Osteoblast (primary cell): ENCODE measurements at places on chromosomes 3 and 15.

DNA sequence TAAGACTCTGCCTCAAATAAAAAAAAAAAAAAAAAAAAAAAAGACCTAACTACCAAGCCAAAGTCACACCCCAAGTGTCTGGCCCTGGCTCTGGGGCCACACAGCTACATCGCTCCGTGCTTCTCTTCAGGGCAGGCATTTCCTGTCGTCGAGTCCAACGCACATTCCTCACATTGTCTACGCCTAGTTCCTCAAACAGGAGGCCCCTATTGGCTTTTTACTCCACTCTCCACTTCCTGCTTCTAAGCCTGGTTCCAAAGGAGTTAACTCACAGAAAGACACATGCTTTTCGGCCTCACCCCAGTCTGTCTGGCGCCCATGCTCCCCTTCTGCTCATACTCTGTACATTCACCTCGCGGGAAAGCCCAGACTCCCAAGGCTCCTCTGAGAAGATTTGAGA, 28.8 kb downstream of the KNG1 start:
- DNase-seq = no peak

DNA sequence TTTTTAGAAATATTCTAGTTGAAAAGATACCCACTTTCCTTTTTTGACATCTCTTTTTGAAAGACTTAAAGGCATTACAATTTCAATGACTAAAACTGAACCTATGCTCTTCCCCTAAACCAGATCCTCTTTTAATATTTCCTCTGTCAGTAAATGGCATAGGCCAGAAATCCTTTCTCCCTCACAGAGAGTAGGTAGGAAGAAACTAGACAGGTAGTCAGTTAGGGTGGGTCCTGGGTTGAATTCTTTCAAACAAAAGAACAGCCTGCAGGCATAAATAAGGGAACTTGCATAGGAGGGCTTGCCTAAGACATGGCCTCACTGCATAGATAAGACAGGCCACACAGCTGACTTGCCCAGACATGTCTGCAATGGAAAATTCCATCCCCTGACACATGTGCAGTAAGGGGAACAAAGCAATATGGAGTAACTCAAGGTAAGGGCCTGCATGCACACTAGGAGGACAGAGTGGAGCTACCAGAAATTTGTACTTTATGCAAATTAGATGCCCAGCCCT, 23.1 kb downstream of the PLSCR5 start:
- DNase-seq = no peak

DNA sequence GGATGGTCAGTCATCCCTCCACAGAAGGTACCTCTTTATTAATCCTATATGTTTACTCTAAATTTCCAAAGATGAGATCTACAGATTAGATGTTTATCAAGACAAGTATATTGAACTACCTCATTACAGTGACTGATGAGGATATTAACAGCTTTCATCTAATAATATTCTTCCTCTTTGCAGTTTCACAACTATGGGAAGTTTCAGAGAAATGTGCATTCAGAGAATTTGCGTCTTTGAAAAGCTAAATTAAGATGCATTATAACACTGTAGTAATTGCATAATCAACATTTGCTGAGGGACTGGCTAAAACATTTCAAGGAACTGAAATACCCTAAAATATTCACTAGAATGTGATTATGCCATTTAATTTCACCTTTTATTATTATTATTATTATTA, 46.7 kb downstream of the MCF2L2 start:
- no peak for DNase-seq

DNA sequence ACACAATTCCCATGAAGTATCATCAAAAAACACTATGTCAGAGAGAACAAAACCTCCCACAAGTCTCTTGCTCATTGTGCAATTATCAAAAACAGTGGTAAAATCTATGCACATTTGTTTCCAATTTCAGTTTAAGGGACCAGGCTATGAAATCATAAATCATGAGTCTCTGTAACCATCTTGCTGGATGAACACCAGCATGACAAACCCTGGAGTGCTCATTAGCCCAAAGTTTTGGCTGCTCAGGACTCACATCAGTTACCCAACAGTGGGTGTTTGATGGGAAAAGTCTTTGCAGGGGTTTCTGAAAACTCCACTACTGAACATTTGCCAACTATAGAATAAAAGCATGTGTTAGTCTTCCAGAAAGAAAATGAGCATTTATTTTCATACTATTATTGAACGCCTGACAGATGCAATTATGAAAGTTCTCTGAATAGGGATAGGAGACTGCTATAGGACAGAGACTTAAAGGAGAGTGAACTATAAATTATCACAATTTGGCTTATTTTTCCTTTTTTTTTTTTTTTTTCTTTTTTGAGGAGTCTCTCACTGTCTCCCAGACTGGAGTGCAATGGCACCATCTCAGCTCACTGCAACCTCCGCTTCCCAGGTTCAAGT, 240.8 kb upstream of the KCNMB2 start:
- peak; percentile 32 for DNase-seq

- no peak for DNase-seq
Measured at GRCh38 chr15:27059610-27060202, 88.7 kb downstream of the GABRG3 start.

DNA sequence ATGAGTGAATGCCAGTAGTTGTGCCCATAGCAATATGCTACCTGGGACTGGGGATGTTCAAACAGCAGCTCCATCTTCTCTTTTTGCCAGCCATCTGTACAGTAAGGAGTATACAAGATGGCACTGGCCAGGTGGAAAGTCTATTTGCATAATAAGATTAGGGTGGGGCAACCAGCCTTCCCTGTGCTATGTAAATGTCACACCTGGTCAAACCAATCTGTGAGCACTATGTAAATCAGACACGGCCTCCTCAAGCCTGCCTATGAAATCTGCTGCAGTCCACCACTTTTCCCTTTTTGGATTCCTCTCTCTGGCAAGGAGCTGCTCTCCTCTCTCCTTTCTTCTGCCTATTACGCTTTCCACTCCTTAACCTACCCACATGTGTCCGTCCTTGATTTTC, 53.0 kb downstream of the C3orf80 start:
- DNase-seq = no peak

- DNase-seq = no peak
Measured at GRCh38 chr3:127700406-127700805, 27.7 kb downstream of the ABTB1 start.

DNA sequence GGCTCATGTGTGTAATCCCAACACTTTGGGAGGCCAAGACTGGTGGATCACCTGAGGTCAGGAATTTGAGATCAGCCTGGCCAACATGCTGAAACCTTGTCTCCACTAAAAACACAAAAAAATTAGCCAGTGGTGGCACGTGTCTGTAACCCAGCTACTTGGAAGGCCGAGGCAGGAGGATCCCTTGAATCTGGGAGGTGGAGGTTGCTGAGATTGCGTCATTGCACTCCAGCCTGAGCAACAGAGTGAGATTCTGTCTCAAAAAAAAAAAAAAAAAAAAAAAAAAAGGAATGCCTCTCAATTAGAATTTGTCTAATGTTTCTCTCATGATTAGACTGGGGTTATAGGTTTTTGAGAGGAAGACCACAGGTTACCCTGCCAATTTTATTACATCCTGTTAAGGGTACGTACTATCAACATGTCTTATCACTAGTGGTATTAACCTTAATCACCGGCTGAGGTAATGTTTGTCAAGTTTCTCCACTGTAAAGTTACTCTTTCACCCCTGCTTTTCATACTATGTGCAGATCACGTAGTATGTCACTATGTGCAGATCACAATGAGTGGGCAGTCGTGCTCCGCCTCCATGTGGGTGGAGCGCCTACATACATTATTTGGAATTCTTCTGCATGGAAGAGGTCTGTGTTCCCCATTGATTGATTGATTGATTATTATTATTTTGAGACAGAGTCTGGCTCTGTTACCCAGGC, 6.2 kb upstream of the RPAP1 start:
- DNase-seq = no peak

- DNase-seq = no peak
Measured at GRCh38 chr15:85795337-85796305, 896 bp upstream of the KLHL25 start.

DNA sequence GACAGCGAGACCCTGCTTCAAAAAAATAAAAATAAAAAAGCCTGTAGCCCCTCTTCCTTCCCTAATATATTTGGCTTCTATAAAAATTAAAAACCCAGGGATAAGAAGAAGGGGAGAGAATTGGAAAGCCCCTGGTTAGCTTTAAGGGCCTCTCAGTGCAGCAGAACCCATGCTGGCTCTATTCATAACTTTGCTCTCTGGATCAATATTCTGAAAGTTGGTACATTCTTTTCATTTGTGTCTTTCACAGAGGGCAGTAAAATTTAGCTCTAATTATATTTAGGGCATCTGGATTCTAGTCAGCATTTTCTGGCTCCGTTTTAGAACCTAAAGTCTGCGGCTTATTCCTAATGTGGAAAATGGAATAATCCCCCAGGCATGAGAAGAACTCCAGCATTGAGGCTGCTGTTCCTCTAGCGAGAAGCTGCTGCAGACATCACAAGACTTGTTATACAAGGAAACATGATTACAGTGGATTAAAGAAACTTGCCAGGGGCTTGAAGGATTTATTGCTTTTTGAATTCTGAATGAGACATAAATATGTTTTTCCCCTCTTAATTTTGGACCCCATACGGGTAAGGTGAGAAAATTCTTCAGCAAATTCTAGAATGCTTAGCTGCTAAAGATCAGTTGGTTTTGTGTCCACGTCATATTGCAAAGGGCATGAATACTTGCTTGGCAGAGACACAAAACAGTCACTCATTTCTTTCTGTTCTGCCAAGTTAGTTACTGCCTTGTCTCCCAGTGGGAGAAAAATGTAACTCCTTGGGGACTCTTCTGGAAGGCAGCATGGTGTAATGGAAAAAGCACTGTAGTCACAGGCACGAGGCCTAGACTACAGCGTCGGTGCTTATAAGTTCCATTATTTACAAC, 177.7 kb downstream of the VGLL4 start:
- DNase-seq = peak; percentile 90

DNA sequence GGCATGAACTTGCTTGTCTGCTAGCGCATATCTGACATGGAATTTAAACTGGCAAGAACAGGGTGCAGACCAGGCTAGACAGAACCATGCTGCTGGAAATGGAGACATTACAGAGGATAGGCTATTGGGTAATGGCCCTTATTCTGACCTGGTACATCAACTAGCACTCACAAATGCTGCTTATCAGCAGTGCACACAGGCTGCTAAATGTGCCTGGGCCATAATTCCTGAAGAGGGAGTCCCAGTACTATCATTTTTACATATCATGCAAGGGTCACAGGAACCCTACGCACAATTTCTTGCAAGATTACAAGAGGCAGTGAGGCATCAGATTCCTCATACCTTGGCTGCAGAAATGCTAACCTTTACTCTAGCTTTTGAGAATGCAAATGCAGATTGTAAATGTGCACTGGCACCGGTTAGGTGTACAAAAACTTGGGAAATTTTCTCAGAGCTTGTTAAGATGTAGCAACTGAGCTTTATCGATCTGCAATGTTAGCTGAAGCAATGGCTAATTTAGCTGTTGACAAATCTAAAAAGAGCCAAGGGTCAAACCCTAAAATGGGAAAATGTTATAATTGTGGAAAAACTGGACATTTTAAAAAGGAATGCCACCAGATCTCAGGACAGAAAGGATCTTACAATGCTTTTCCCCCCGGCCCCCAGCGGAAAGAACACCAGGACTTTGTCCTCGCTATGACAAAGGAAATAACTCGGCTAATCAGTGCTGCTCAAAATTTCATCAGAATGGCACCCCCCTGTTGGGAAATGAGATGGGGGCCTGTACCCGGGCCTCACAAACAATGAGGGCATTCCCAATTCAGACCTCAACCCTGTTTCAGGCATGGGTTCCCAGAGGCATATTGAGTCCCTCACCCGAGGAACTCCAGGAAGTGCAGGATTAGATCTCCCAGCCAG, 21.1 kb downstream of the CCRL2 start:
- DNase-seq = no peak

GRCh38 chr3:79902151-79902550, 134.4 kb upstream of the ROBO1 start:
- DNase-seq = no peak

DNA sequence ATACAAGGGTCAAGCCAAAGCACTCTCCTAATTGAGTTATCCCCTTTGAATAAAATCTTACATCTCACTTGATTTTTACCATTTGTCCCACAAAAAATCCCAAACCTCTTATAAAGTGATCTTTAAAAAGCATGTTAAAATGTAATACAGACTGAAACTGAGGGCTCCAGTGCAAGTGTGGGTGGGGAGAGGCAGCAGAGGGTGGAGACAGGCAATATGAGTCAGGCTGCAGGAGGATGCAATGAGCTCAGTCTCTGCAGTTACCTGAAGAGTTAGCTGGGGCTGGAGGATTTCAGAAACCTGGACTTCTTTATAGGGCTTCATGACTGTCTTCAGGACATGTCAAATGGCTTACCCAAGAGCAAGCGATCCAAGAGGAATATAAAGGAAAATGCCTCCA, 14.2 kb upstream of the COLQ start:
- DNase-seq = no peak

GRCh38 chr15:37134244-37134643, 33.9 kb upstream of the MEIS2 start:
- DNase-seq = no peak

DNA sequence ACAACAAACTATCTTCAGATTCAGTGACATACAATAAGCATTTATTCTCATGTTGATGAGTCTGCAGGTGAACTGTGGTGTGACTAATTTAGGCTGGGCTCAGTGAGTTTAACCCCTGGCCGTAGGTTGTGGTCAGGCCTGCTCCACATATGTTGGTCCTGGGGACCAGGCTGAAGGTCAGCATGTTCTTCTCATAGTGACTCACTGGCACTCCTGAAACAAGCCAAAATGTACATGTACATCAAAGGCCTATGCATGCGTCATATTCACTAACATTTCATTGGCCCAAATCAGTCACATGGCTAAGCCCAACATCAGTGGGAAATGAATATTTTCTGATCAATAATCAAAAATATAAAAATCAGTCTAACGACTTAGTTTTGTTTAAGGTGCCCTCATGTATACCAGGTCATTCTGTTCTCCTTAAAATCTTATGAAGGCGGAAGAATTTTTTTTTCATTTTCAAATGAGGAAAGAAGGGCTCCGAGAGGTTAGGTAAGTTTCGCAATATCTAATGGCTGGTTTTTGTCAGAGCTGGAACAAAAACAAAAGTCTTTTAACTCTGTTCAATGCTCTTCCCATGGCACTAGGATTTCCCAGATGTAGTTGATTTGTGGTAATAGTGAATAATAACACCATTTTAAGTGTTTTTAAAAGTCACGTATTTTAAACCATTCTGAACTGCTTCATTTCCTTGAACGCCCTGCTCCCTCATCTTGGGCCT, 148.5 kb downstream of the MFSD1 start:
- peak; percentile 32 for DNase-seq

DNA sequence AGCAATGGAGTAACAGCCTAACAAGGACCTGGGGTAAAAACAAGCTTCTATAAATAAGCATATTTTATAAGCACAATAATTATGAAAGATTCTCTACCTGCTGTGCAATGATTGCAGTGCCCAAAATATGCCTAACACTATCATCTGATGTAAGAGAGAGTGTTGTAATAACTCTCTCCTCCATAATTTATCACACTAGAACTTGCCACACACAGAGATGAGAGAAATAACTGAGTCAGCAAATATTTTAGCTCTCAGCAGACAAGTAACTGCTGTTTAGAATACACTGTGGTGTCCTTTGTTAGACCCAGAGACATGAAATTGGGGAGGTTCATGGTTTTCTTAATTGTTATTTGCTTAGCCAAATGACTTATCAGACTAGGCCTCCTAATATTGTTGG, 105.3 kb upstream of the ACP3 start:
- DNase-seq = peak; percentile 2

- no peak for DNase-seq
Measured at GRCh38 chr15:26660241-26660640, 112.6 kb downstream of the GABRB3 start.
